Right atrium auricular region (tissue), 2 donors: ENCODE measurements at places on chromosomes 7 and 10. TPM values are rescaled to one million over a fixed set of nuclear protein-coding genes. Genes with fewer than 3 reads are reported as not detected.

DNA sequence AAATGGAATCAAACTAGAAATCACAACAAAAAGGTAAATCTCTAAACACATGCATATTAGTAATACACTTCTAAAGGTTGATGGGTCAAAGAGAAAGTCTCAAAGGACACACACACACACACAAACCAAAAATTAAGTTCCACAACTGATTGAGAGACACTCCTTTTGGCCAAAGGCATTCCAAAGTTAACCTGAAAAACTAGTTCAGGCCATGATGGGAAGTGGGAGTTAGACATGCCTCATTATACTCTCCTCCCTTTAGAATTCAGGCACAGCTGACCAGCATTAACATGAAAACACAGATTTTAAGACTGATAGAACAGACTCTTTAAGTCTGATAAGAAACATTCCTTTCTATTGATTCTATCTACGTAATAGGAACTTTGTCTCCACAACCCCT is 332.4 kb upstream of the IGFBP3 start:
- H3K4me1 ChIP-seq, result no peaks in the 10 kb centered on the region
- no peaks in the 10 kb centered on the region for H3K36me3 ChIP-seq
- H3K4me3 ChIP-seq, result no peak overlapping the region

DNA sequence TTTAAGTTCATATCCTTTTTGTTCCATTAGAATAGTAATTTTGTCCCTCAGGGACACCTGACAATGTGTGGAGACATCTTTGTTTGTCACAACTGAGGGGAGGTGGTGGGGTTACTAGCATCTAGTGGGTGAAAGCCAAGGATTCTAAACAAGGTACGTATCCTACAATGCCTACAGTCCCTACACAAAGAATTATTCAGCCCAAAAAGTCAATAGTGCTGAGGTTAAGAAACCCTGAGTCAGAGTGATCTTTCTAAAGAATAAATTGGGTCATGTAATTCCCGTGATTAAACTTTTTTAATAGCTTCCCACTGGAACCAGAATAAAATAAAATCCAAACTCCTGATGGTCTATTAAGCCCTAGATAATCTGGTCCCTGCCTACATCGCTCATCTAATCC is 2.7 kb upstream of the ANXA7 start:
- no peak overlapping the region for H3K4me3 ChIP-seq
- H3K27me3 ChIP-seq, result no peaks in the 10 kb centered on the region
- H3K4me1 ChIP-seq, result no peaks in the 10 kb centered on the region
- no peak overlapping the region for H3K27ac ChIP-seq

GRCh38 chr7:98085674-98086073 is 21.0 kb upstream of the LMTK2 start:
- H3K36me3 ChIP-seq, result no peaks in the 10 kb centered on the region
- H3K4me3 ChIP-seq, result no peak overlapping the region
- no peaks in the 10 kb centered on the region for H3K27me3 ChIP-seq

DNA sequence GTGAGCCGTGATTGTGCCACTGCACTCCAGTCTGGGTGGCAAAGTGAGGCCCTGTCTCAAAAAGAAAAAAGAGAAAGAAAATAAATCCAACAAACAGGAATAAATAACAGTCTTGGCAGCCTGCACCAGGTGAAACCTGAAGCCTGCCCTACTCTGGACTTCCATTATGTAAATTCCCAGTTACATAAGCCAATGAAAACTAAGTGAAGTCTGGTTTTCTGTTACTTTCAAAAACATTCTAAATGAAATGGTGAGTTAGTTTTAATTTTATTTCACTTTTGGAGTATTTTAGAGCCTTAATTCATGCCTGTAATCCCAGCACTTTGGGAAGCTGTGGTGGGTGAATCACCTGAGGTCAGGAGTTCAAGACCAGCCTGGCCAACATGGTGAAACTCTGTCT is 22.5 kb upstream of the HIBADH start:
- no peak for DNase-seq
- no peaks in the 10 kb centered on the region for H3K36me3 ChIP-seq
- H3K27me3 ChIP-seq, result no peaks in the 10 kb centered on the region
- no peak overlapping the region for H3K4me3 ChIP-seq
- no peak overlapping the region for H3K27ac ChIP-seq

DNA sequence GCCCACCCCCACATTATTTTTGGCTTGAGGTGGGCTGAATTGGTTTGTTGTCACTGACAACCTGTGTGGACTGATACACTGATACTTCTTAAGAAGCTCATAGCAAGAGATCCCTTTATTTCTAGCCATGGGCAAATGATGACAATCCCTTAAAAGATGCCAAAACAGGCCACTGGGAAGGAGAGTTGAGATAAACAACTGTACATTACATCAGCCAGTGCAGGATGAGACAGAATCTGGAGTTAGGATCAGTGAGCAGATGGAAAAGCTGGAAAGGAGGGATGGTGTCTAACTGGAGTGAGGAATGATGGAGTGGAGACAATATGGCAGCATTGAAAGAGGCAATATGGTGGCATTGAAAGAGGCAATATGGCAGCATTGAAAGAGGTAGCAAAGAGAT is 195.9 kb upstream of the LYZL2 start:
- peaks cover 15% of the 10 kb centered on the region for H3K4me1 ChIP-seq
- H3K27me3 ChIP-seq, result no peaks in the 10 kb centered on the region
- H3K4me3 ChIP-seq, result no peak overlapping the region
- DNase-seq, result no peak
- H3K27ac ChIP-seq, result no peak overlapping the region

DNA sequence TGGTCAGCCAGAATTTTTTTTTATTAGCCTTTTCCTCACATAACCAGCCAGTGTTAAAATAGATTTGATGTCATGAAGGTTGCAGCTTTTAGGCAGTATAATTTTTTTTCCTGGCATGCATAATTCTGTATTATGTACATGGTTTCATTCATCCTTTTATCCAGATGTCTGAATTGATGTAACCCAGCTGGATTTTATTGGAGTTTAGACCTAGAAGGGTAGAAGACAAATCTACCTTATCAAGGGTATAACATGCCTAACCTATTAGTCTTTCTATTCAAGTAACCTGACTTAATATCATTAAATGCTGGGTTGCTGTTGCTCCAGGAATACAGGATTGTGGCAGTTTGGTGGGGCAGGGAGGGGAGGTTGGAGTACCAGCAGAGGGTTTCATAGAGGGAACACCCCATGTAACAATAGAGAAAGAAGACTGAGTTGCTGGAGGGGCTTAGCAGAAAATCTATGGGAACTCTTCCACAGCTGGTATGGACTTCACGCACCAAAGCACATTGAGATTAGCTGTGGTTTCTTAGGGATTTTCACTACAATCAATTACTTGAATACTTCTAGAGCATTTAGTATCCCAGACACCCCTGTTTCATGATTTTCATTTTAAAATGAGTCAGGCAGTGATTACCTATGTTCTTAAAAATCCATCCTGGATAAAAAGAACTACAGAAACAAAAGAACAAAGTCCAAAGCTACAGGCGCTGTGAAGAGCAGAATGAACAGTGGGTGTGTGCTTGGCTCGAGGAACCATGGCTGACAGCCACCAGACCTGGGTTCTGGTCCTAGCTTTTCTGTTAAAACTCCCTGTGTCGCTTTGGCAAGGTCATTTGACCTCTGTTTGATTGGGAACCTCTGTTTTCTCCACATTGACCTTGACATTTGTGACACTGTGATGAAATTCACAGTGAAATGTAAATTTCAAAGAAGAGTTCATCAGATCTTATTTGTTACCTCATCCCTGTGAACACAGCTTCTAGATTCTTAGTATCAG is 93.5 kb downstream of the CREM start:
- no peaks in the 10 kb centered on the region for H3K36me3 ChIP-seq
- DNase-seq, result no peak
- no peak overlapping the region for H3K27ac ChIP-seq
- H3K4me1 ChIP-seq, result no peaks in the 10 kb centered on the region

- no peaks in the 10 kb centered on the region for H3K4me1 ChIP-seq
- no peak overlapping the region for H3K27ac ChIP-seq
- H3K36me3 ChIP-seq, result no peaks in the 10 kb centered on the region
Observed at GRCh38 chr7:3094701-3095445, 51.2 kb upstream of the CARD11 start.

OR2A12 gene
- not detected for total RNA-seq

DNA sequence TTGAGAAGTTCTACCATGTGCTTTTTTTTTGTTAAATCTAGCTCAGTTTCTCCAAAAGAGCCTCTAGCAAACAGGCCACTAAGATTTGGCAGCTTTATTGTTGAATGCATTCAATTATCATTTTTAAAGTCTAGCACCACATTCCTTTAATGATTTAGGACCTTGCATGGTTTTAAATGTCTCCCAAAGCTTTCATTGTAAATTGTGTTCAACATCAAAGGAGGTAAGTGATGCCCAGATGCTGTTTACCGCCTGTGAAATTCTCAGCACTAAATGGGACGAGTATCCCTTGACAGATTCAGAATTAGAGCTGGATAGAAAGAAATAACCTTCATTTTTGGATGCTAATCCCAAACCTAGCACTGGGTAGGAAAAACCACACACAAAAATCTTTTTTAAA is 112.1 kb upstream of the FAM204A start:
- no peak for DNase-seq
- H3K4me3 ChIP-seq, result no peak overlapping the region
- H3K36me3 ChIP-seq, result no peaks in the 10 kb centered on the region
- no peaks in the 10 kb centered on the region for H3K27me3 ChIP-seq

XRCC2 gene
- 0.20 TPM for total RNA-seq

- peak; percentile 89 for DNase-seq
- H3K4me1 ChIP-seq, result peaks cover 27% of the 10 kb centered on the region
- H3K27me3 ChIP-seq, result no peaks in the 10 kb centered on the region
- H3K36me3 ChIP-seq, result no peaks in the 10 kb centered on the region
Observed at GRCh38 chr10:5291501-5292195, 73.1 kb upstream of the UCN3 start.
